ENCODE measurements at places on chromosomes 3 and 15.

DNA sequence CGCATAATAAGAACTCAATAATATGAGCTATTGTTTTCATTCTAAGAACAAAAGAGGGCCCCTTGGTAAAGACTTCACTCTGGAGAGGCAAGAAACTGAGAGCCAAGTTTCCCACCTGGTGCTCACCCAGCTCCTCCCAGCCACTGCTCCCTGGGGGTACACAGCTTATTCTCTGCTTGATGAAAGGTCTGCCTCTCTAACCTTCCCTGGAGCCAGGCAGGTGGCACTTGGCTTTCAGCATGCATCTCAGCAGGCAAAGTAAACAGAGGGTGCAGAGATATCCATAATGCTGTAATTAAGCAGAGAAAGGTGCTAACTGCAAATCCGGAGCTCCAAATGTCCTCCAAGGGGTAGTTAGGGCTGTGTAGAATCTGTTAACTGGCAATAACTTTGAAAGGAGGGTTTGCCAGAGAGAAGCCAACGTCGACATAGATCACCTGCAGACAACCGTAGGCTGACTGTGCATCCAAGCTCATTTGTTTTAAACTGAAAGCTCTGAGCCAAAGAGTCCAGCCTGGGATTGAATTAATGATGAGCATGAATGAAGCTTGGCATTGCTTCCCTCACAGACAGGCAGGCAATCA is 159.6 kb upstream of the PROK2 start:
- DNase-seq = no peak

- DNase-seq = no peak
Observed at GRCh38 chr3:112390783-112391641, 58.1 kb downstream of the CD200 start.

DNA sequence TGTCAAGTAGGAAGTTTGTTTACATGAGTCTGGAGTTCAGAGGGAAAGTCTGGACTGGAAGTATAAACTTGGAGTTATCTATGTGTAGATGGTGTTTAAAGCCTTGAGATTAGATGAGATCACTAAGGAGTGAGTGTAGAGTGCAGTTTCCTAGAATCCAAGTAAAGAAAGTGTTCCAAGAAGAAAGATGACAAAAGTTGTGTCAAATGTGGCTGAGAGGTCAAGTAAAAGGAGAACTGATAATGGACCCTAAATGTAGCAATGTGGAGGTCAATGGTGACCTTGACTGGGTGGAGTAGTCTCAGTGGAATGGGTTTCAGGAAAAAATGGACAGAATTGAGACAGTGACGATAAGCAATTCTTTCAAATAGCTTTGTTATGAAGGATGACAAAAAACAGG is 39.9 kb upstream of the ULK4 start:
- DNase-seq = no peak

- DNase-seq = no peak
Observed at GRCh38 chr3:194075088-194075615, 60.8 kb upstream of the HES1 start.

GRCh38 chr15:63067306-63067705 is 24.8 kb downstream of the TPM1 start:
- DNase-seq = no peak

GRCh38 chr3:132421832-132422231 is 4.5 kb downstream of the DNAJC13 start:
- no peak for DNase-seq

DNA sequence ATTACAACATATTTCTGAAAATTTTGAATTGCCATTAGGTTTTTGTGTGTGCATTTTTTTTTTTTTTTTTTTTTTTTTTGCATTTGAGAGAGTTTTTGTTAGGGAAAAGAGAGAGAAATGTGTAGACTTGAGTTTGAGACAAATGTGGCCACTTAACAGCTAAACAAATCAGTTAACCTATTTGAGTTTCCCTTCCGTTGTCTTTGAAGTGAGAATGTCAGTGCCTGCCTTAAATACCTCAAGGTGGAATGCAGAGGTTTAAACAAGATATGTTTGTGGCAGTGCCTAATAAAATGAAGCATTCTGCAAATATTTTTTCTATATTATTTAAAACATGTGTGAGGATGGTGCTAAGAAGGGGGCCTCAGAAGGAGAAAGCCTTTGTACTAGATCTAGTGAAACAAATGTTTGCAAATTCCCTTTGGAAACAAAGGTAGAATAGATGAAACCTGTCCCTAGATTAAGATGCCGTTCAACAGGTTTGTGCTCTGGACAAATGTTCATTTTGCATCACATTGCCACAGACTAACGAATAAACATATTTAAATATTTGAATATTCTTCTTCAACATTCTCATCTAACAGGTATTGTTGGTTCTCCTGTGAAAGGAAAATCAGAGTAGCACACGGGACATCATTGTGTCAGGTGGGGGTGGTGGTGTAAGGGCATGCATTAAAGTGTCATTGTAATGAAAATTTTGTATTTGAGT is 80.7 kb downstream of the SATB1 start:
- DNase-seq = no peak

DNA sequence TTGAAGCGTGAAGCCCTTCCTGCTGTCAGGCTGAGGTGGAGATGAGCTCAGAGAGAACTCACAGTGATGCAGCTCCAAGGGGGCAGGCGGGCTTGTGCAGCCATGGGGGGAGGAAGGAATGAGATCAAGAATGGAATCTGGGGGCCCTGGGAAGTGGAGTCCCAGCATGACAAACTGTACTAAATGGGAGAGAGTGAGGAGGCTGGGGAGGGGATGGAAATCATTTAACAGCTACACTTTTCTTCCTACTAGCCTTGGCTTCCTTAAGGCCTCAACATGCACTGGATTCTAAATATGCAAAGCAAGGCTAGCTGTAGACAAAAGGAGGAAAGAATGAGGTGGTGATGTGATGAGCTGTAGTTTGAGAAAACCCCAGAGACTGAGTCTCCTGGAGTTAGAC is 133.9 kb downstream of the EEFSEC start:
- DNase-seq = no peak

DNA sequence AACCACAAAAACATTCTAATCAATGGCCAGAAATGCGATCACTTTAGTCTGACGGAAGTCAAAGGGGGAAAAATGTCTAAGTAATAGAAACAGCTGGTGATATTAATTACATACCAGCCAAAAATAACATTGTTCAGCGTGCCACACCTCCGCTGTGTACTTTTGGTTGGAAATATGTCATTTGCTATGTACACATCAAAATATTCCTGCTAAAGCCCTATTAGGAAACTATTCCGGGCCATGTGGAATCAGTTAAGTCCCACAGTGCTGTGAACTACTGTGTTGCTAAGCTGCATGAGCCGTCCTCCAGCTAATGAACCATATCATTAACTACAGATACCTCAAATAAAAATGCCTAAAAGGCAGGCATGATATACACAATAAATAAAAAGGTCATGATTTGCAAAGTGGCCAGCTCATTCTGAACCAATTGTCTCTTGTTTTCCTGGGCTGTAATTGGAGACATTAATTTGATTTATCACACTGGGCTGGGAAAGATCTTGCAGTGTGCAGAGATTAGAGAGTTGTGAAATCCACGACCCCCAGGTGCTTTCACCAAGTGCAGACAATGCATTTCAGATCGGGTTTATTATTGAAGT is 200.5 kb upstream of the LRTM1 start:
- no peak for DNase-seq

GRCh38 chr15:78213956-78214355 is 20.4 kb downstream of the ACSBG1 start:
- DNase-seq = no peak

- DNase-seq = no peak
Observed at GRCh38 chr15:69434238-69434637, 18.4 kb upstream of the RPLP1 start.

- DNase-seq = no peak
Observed at GRCh38 chr3:45861043-45861719, 19.3 kb upstream of the LZTFL1 start.

DNA sequence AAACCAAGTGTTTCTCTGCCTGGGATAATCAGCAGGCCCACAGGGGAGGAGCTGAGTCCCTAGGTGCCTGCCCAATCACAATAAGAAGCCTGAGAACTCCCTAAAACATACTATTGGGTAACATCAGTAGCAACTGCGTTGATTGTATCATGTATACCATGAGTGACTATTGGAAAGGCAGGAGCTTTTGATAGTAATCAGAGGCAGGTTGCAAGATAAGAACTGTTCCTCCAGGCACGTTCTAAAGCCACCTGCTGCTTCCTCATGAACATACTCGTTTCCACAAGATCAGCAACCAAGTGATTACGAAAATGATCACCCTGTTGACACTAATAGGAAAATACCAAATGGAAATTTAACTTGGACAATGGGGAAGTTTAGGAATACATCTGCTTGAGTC is 6.7 kb downstream of the MYLK start:
- no peak for DNase-seq

GRCh38 chr3:160709477-160710182 is 32.7 kb downstream of the ARL14 start:
- no peak for DNase-seq

- DNase-seq = no peak
Observed at GRCh38 chr3:16419640-16420241, 93.8 kb downstream of the RFTN1 start.

DNA sequence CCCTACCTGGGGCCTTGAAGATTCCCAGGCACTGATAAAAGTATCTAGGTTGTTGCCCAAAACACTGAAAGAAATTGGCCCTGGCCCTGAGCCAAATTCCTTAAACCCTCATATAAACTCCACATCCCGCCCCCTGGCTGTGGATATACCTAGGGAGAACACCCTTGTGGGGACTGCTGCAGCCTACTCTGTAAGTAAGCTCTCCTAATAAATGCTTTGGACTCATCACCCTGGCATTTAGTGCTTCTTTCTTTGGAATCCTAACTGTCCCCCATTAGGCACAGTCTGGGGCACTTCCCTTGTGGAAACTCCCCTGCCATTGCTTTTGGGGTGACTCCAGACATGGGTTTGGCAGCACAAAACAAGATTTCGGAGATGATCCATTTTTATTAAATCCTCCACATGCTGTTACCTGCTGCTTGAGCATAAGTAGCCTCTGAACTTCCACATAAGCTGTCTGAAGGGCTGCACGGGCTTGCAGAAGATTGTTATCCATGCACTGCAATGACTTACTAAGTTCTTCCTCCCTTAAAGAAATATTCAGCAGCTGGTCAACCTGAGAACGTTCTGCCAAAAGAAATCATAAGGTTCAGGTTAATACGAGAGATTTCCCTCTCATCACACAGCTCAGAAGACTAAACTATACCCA is 46.4 kb downstream of the ZNF106 start:
- no peak for DNase-seq

- DNase-seq = no peak
Observed at GRCh38 chr15:98418122-98418521, 230.2 kb upstream of the IGF1R start.

DNA sequence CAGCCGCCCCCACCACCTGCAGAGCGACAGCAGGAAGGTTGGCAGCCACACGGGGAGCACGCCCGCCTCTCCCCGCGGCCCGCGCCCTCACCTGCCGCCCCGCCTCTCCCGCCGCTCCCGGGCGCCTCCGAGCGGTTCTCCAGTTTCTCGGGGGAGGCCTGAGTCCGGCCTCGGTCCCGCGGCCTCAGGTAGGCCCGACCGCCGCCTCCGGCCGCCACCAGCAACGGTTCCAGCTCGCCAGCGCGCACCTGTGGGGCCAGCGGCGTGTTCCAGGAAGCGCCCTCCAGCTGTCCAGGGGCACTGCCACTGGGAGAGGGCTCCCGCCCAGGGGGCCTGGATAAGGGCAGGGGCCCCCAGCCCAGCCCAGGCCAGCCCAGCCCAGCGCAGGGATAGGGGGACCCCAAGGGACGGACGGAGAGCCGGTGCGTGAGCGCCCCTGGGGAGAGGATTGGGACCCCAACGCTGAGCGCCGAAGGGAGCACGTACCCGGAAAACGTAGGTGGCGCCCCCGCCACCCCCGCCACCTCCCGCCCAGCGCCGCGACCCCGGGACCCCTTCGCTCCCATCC is 2.2 kb downstream of the LTK start:
- DNase-seq = no peak

- DNase-seq = no peak
Observed at GRCh38 chr3:66140106-66140505, 80.7 kb upstream of the SLC25A26 start.

DNA sequence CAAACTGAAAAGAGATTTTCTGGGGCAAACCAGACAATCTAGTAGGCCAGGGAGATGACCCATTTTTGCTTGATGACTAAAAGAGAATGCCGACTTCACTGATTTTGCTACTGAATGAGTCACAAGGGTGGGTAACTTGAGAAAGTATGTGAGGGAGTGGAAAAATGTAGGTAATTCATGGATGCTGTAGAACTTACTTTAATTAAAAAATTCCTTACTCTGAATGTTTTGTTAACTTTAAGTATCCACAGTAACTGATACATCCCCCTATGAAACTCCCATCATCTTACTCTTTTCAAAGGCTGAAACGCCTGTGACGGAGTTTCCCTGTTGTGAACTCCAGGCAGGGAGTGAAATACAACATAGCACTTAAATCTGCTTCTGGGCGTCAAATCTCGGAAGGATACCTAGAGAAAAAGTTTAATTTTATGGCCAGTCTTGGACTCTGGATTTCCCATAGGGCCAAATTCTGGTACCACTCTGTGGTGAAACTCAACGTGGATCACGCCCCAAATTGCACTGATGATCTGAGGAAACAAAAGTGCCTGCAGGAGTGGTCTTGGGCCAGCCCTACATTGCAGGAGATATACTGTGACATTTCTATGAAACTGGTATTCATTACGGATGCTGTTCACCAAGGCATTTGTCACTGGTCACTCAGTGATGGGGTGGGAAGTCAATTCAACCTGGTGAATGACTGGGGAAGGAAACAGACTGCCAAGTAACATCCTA is 24.0 kb downstream of the GOLIM4 start:
- no peak for DNase-seq

DNA sequence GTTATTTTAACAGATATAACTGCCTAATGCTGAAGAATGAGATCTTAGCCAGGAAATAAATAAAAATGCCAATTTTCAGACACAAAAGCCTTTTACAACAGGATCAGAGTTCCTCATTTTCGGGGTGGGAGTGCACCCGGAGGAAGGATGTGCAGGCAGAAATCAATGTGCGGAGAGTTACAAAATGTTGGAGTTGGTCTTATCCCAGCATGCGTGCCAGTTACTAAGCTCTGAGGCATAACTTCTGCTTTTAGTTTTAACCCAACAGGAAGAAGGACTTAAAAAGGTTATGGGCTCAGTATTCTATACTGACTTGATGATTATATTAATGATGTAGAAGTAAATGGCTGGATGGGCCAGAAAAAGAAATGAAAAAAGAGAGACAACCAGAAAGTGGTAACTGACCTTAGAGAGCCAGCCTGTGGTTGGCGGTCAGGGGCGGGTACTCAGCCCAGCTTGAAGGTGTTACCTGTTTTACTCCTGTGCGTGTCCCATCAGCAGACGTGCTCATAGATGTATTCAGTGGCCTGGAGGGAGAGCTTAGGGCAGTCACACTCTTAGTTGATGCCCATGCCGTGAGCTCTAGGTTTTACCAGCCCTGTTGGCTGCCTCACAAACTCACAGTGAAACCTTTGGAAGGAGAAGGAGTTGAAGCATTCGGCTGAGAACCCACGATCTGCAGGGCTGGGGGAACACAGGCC is 164.7 kb downstream of the SV2B start:
- DNase-seq = no peak

- no peak for DNase-seq
Observed at GRCh38 chr15:58064082-58064979, 1.2 kb downstream of the ALDH1A2 start.
